ENCODE measurements at places on chromosomes 2 and 18.

DNA sequence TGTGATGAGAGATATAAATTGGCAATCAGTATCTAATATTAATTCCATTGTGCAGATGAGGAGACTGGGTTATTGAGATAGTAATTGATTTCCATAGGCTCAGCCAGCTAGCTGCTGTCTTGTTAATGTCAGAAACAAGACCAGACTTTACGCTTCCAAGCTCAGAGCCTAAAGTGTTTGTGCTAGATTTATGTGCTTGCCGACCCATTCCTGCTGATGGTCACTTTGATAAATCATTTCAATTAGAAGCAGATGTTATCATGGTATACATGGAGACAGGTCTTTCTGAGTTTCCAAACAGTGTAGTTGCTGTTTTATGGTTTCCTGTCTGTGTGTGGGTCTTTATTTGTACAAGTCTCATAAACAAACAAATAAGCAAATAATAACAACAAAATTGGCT, 92.8 kb downstream of the AQP4 start:
- no peak for DNase-seq

DNA sequence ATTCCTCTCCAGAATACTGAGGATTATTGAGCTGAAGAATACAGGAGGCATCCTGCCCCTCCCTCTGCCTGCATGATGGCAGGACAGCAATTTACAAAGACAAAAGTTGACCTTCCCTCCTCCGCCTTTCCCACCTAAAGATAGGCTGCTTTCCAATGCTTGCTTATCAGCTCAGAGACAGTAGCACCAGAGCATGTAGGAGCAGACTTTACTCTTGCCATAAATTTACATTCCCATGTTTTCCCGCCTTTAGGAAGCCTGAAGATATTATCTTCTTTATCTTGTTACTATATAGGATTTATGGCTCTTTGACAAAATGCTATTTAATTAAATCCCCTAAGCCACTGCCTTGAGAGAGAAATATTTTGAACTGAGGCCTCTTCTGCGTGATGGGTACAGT, 135.6 kb upstream of the HNMT start:
- no peak for DNase-seq

- DNase-seq = no peak
Measured at GRCh38 chr2:38722271-38723061, 28.7 kb downstream of the SRSF7 start.

- DNase-seq = no peak
Measured at GRCh38 chr2:60442608-60443007, 110.8 kb downstream of the BCL11A start.

GRCh38 chr2:196739031-196739430, 60.5 kb downstream of the GTF3C3 start:
- no peak for DNase-seq

DNA sequence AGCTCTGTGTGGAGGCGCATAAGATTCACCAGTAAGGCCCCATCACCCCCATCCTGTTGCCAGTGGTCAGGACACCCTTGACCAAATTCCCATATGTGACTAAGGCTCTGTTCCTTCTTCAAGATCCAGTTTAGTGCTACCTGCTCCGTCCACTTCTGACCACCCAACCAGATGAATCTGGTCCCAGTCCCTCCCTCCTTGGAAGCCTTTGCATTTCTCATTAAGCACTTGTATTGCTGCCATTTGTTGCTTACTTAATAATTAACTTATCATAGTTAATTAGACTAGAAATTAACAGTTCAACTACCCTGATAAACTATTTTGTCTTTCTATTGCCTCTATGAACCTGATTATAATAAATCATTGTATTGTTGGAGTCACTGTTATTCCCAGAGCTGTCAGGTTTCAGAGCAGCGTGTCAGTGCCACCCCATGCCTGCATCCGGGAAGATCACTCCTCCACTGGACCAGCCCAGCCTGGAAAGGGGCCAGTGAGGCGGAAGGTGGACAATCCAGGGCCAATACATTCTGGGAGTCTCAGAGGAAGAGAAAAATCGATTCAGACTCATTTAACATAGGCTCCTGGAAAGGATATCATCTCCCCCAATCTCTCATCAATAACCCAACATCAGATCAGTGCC, 9.5 kb upstream of the NAT8 start:
- no peak for DNase-seq

GRCh38 chr2:54687595-54688152, 35.8 kb upstream of the EML6 start:
- no peak for DNase-seq

DNA sequence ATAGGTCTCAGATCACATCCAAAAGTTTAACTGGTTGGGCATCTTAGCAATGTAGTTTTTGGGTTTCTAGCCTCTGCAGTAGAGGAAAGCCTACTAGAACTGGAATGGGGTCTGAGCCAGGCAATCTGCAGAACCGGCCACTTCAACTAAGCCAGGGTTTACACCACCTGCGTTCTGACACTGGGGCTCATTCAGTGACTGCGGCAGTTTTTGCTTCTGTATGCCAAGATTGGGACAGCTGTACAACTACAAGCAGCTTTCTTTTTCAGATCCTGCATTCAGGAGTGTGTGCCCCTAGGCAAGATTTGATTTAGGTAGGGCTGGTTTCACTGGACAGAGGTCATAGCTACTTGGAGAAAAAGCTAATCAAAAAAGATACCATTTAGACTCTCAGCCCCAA, 43.7 kb upstream of the IGFBP5 start:
- DNase-seq = no peak

GRCh38 chr2:67039517-67040103, 357.5 kb upstream of the ETAA1 start:
- no peak for DNase-seq

DNA sequence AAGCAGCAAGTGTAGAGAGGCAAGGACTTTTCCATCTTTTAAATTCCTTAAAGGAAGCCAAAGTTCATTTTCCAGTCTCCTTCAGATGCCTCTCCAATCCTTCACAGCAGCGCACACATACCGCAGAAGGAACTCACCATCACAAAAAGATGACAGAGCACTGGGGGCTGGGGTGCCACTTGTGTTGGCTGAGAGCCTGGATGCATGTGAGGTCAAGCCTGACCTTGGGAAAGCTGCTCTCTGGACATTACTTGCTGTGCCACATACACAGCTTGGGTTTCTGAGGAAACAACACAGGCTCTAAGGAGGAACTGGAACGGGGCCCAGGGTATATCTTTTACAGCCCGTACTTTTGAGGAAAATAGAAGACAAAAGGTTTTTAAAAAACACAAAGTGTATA, 364.3 kb upstream of the MEX3C start:
- DNase-seq = peak; percentile 38

GRCh38 chr2:223576873-223577272, 25.3 kb downstream of the SCG2 start:
- peak; percentile 97 for DNase-seq

DNA sequence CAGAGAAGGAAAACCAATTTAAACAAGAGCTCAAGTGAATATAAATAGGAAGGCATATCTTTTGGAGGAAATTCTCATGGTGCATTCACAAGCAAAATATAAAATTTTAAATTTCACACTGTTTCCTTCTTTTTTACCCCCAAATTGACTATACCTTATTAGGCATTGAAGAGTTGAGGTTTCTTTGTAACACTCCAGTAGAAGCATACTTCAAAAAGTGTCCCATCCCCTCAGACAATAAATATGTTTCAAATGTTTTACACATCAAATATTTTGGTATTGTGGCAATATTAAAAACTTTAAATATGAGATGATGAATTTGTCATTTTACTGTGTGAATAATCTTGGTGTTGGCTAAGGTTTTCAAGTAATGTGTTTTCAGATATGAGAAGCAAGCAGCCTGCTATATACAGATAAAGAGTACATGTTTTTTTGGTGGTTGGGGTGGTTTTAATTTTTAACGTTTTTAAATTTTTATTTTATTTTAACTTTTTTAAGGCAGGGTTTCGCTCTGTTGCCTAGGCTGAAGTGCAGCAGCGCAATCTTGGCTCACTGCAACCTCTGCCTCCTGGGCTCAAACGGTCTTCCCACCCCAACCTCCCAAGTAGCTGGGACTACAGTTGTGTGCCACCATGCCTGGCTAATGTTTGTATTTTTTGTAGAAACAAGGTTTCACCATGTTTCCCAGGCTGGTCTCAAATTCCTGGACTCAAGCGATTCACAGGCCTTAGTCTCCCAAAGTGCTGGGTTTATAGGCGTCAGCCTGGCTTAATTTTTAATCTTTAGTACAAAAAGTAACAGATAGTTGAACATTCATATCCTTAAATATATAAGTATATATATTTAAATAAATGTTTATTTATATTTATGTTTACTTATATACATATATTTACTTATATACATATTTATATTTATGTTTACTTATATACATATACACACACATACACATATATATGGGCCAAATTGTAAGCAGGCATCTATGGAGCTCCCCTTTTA, 36.5 kb upstream of the DLX1 start:
- no peak for DNase-seq

GRCh38 chr2:70412294-70413070, 110.6 kb upstream of the FAM136A start:
- peak; percentile 7 for DNase-seq

DNA sequence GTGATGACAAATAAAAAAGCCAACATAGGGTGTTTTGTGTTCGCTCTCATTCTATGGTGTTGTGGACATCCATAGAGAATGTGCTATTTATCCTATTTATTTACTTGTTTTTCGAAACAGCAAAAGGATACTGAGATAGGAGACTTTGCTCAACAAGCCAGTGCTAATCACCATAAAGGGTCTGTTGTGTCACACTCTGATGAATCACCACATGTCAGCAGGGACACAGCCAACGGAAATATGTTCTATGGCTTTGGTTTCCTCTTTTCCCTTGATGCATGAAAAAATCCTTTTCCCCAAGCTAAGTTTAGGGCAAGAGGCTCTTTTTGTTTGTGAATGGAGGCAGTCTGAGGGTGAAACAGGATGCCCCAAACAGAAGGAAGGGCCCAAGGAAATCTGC, 154.3 kb downstream of the RNF152 start:
- peak; percentile 64 for DNase-seq

- peak; percentile 64 for DNase-seq
Measured at GRCh38 chr2:241272303-241273209, 42.9 kb downstream of the HDLBP start.

DNA sequence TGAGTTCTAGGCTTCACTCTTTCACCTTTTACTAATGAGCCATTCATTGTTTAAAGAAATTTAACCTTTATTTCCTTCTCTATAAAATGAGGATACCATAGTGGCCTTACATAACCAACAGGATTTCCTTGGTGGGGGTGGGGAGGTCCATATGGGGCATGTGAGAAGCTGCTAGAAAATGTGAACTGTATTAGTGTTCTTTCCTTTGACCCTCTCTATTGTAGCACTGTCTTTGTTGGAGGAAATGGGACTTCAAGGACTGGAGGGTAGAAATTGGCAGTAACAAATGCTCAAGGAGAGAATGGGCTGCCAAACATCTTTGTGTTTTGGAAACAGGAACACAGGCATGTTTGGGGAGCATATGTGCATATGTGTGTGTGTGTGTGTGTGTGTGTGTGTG, 468.7 kb upstream of the ZEB2 start:
- DNase-seq = no peak

DNA sequence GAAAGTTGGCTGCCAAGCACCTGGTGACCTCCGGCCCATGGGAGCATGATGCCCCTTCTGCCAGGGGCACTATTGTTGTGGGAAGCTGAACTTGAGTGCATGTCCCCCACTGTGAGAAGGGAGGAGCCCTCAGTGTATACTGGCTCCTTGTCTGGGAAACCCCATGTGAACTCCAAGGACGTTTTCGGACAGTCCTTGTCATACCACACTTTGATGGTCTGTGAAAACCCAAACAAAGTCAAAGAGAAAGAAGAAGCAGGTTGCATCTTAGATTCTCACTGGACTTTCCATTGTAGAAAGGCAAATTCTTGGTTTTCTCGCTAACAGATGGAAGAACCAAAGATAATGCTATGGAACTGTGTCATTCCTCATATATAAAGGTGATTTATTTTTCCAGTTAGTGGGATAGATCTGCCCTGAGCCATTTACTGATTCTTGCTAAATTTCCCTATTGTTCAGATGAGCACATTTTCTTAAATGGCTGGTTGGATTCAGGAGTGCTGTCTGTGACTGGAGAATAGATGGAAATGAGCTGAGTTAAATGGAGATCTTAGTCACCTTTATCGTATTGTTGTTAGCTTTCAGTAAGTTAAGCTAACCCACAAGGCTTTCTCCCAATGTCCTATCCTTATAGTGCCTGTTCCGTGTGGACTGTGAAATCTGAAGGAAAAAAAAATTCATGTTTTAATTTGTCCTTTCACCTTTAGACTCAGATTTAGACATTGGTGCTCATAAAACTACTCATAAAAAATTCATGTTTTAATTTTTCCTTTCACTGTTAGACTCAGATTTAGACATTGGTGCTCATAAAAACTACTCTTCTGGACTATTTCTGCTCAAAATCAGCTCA, 166.6 kb downstream of the ACTR3 start:
- no peak for DNase-seq

DNA sequence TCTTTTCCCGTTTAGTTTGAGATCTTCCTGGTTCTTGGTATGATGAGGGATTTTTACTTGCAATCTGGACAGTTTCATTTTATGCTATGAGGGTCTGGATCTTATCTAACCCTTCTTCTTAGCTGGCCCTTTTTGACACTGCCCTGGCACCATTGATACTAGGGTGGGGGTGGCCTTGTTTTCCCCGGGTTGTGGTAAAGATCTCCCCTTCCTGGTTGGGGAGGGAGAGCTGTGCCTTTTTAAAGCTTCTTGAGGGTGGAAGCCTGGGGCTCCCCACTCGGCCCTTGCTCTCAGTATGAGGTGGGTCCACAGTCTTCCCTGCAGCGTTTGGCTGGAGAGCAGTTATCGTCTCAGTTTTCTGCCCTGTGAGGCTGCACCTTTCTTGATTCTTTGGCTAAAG, 66.1 kb downstream of the ASB1 start:
- no peak for DNase-seq

GRCh38 chr2:136019825-136020224, 34.4 kb upstream of the DARS1 start:
- DNase-seq = no peak

- DNase-seq = no peak
Measured at GRCh38 chr2:129113776-129114175, 795.1 kb upstream of the HS6ST1 start.

DNA sequence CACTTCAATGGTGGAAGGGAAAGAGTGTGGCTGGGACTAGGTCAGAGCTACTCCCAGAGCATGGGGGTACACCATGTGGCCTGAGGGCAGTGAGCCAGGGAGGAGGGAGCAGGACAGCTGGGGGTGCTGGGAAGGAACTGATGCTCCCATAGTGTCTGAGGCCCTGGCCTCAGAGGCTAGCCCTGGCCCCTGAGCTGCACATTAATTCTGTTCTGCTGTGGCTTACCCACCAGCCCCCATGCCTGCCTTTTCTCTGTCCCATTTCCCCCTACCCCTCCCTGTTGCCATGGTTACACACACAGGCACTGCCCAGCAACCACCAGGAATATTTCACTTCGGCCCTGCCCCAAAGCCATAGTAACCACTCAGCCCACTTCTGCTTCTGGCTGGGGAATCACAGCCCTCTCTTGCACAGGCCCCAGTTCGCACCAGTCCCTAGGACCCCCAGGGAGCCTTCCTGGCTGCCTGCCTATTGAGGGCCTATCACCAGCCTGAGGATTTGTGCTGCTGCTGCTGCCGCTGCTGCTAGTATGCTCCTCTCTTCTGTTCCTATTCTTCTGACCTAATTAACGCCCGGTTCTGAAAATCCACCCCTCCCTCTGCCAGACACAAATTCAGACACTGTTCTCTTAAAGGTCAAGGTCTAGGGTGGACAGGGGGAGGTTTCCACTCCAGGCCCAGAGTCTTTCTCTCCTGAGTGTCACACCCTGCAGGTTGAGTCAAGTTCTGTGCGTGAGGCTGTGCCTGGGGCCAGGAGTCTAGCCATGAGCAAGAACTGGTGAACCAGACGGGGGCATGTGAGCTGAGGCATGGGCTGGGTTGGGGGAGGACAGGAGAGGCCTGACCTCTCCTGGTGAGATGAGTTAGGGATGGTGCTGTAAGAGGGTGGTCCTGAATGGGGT, 87.1 kb upstream of the MCFD2 start:
- DNase-seq = peak; percentile 18

GRCh38 chr2:220273082-220273481, 645.7 kb downstream of the SLC4A3 start:
- DNase-seq = no peak
